ENCODE measurements at places on chromosomes 6 and 20.

DNA sequence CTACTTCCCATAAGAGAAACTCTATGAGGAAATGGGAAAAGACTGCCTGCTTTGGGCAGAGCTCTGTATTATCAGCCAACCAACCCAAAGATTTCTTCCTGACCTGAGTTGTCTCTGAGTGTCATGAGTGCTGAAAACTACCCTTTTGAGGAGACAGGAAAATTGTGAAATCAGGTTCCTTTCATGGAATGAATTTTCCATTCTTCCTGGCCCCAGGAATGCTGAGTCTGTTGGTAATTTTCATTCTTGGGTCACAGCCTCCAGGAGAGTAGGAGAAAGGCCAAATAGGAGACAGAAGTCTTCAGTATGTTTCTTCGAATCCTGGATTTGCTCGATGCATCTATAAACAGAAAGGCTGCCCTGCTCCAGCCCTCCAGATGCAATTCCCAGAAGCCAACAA lies 53.6 kb downstream of the SCML4 start:
- DNase-seq: no peak

GRCh38 chr20:34553366-34553867 lies 5.1 kb upstream of the MAP1LC3A start:
- no peak for DNase-seq

GRCh38 chr20:63092660-63093215 lies 86.0 kb upstream of the BHLHE23 start:
- DNase-seq: no peak

GRCh38 chr6:158022749-158023596 lies 41.3 kb downstream of the SYNJ2 start:
- no peak for DNase-seq

- DNase-seq: no peak
These were observed 36.9 kb upstream of the TBX18 start for GRCh38 chr6:84801250-84801649.

DNA sequence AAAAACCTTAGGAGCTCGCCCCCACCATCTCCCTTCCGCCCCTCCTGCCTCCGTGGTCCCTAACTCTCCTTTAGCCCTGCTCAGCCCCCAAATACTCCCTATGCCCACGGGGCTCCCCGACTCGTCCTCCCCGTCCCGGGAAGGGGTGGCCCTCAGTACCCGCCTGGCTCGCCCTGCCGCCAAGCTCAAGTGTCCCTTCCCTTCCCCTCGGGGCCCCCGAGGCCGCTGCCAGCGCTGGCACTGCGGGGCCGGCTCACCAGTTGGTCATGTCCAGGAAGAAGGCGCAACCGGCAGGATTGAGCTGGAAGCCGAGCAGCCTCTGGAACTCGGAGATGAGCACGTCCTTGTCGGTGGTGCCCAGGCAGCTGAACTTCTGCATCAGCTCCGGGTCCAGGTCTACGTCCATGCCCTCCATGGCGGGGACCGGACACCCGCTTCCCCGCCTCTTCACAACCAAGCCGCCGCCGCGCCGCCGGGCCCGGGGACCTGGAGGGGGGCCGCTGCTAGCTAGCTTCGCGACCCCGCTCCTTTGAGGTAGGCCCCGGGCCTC lies 303 bp downstream of the ILRUN start:
- DNase-seq: no peak

GRCh38 chr6:32954986-32955802 lies 2.3 kb upstream of the HLA-DMA start:
- DNase-seq: no peak

DNA sequence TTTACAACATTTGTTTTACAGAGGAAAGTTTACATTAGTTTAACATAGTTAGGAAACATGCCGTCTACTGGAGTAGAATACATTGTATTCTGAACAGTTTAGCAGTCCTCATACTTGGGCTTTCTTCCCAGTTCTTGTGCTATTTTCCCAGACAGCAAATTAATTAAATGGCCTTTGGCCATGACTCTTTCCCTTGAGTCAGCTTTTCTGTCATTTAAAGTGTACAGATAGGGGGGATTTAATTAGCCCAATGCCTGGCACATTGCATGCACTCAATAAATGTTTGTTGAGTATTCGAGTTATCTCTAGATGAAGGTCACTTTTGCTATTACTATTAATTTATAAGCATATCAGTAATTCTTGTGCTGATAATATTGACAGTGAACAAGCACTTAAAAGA lies 1.6 kb downstream of the TMEM244 start:
- no peak for DNase-seq

DNA sequence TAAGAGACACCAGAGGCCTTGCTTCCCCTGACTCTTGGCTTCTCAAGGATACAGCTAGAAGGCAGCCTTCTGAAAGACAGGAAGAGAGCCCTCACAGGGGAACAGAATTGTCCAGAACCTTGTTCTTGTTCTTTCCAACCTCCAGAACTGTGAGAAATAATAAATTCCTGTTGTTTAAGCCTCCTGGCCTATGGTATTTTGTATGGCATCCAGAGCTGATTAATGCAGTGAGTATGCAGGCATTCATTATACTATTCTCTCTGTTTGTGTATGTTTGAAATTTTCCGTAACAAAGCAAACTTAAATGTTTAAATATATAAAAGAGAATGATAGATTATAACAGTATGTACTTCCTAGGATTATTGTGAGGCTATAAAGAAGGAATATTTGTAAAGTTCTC lies 903.4 kb upstream of the FLRT3 start:
- no peak for DNase-seq

DNA sequence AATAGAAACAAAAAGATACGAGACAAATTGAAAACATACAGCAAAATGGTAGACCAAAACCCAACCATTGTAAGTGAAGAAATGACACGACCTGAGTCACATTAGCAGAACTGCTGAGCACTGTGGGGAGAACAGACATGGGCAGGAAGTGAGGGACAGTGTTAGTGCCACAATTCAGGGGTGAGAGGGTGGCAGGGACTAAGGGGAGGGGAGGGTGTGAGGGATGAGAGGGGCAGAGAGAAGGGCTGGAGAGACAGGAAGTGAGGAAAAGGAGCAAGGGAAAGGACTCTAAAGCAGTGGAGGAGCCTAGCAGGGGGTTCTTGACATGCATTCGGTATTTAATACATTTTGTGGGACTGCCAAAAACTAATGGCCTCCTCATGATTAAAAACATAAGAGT lies 45.0 kb upstream of the TRIM26 start:
- DNase-seq: no peak

DNA sequence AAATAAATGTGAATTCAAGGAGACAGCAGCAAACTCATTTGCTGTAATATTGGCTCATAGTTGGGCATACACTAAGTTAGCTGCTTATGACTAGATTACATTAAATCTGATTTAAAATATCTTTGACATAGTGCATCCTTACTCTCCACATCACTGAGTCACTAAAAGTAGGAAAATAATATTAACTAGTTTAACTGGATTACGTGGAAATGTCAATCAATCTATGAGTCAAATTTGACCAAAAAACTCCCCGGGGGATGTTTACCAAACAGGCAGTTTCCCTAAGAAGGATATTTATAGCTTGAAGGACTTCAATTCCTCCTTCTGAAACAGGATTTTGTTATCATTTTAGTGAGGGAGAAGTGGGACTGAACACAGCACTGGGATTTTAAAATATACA lies 366.5 kb downstream of the ESR1 start:
- no peak for DNase-seq

DNA sequence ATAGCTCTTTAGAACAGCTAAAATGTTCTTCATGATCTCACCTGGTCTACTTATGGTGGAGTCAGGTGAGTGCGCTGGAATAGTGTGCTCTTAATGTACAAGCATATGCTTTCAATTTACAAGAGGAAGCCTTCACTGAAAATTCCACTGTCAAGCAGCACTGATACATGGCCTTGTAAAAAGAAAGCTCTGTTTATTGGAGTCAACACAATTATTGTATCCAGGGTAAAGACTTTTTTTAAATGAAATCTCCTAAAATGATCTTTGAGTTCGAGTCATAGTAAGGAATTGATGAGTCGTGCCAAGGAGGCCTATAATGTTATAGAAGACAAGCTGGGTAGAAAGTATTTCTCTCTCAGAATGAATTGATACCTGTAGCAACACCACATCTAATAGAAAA lies 41.6 kb upstream of the CARMIL1 start:
- DNase-seq: no peak

DNA sequence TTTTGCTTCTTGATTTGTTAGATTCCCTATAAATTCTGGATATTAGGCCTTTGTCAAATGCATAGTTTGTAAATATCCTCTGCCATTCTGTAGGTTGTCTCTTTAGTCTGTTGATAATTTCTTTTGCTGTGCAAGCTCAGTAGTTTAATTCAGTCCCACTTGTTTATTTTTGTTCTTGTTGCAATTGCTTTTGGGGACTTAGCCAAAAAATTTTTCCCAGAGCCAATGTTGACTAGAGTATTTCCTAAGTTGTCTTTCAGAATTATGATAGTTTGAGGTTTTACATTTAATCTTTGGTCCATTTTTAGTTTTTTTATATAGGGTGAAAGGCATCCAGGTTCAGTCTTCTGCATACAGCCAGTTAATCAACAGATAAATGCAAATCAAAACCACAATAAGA lies 96.0 kb downstream of the PRKN start:
- DNase-seq: no peak

DNA sequence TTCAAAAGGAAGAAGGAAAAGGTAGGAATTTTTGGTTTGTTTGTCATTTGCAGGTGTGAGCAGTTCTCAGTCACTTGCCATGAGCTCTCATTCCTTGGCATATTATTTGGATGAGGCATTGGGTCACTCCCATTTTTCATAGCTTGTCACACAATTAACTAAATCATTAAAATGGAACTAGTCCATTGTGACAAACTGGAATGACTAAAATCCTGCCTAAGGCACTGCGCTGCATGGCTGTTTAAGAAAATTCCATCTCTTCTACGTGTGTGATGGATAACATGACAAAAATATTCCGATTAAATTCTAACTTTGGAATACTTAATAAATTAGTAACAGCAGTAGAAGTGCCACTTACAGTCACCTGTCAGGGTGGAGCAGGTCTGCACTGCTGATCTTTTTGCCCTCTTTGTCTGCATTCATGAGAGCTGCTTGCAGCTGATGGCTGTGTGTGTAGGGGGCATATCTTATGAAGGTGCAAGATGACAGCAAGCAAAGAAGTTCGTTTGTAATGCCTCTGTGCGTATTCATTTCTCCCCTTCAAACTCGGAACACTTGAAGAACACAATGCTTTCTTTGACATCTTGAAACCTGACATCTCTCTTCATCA lies 1292.6 kb upstream of the MAP3K7 start:
- no peak for DNase-seq

DNA sequence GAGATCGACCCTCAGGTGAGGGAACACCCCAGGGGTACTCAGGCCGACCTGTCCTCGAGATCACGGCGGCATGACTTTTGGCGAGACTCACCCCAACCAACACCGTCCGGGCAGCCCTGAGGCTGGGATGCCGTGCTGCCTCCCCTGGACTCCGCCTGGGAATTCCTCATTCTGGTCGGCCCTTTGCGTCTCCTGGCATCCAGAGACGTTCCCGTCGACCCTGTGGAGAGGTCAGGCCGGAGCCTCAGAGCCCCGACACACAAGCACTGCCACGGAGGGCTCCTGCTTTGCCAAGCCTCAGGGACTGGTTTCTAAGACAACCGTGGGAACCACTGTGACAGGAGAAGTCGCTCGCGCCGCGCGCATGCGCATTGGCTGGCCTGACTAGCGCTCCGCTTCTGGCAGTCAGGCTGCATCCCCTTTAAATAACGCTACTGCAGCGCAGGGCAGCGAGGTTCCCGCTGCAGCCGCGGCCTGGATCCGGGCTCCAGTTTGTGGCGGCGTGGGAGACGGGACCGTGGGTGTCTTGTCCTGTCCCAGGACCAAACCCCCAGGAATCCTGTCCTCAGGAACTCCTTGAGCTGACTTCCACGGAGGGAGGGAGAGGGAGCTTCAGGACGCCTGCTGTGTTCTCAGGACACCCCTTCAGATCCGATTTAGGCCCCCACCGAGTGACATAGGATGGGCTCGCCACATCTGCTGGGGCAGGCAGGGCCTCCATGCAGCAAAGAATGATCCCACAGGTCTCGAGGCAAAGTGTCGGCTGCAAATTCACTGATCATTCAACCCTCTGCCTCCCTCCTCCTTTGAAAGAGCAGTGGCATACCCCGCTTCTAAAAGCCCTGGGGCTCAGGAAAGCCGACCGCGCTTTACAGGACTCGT lies 163.2 kb upstream of the ZNF337 start:
- no peak for DNase-seq

DNA sequence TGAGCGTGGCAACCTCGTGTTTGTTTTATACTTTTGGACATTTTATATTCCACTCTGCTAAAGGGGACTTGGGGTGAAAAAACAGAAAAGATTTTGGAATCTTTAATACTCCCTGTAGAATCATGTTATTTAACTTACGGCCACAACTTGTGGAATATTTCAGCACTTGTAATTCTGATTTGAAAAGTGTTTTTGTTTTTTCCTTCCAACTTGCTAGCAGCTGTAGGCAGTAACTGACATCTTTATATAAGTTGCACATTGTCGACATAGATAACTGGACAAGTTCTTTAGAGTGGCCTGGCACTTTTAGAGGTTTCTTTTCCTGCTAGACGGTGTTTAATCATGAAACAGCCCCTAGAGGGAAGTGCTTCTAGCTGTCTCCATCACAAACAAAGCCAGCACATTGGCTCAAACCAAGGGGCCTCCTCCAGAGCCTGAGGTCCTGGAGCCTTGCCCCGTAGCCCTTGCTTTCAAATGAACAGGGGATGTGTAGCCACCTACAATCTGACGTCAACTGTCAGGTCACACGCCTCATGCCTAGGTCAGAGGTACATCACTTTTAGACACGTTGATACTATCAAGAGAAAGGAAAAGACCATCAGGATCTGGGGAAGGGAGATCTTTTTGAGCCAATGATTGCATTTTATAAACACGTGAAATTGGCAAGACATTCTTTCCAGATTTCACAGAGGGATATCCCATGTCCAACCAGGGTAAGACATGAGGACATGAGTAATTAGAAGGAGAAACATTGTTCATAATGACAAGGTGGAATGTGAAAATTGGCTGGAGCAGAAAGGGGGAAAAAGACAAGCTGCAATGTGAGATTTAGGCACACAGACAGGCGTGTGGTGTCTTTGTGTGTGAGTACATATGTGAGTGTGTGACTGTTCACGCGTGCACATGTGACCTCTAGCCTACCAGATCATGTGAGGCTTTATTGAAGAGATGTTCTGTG lies 92.1 kb downstream of the TXNDC5 start:
- DNase-seq: no peak

DNA sequence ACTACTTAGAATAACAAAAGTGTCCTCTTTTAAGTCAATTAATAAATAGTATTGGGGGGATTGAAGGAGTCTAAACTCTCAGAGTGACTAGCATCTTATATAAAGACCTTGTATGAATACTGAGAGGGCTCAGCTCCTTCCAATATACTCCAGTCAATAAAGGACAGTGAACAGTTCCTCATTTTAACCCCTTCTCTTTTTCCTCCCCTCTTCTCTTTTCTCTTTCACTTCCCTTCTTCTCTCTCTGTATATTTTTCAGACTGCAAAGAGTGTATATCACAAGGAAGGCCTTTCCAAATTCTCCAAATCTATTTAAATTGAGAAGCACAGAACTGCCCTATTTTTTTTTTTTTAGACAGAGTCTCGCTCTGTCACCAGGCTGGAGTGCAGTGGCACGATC lies 99.5 kb downstream of the CD164 start:
- no peak for DNase-seq

Measured in Panc1 (cell line).